ENCODE measurements at places on chromosomes 1 and 21.

GRCh38 chr1:215376544-215377264 is 190.4 kb upstream of the KCTD3 start:
- no peak for DNase-seq

GRCh38 chr1:35883635-35884101 is 659 bp downstream of the AGO1 start:
- peak; percentile 48 for DNase-seq

DNA sequence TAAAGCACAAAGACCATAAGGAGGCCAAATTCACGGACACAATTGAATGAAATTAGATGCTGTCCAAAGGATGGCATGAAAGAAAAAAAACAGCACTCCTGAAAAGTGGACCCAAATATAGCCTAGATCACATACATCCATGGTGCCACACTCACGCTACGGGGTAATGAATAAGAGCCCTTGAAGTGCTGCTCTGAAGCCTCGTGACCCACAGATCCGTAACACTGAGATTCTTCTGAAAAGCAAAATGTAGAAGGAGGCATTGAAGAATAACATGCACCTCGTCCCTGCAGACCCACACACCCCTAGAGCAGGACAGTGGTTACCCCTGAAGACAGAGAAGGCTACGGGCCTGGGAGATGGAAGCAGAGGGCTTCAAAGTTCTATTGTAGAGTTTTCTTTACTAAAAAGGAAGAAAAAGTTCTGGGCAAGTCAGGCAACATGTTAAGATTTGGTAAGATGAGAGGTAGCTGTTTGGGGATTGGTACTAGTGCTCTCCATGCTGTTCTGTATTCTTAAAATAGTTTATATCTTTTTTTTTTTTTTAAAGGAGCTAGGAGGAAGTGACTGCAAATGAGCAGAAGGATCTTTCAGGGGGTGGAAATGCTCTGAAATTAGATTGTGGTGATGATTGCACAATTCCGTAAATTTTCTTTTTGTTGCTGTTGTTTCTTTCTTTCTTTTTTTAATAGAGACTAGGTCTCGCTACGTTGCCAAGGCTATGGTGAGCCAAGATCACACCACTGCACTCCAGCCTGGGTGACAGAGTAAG is 4.1 kb upstream of the ITGB2 start:
- DNase-seq = no peak

DNA sequence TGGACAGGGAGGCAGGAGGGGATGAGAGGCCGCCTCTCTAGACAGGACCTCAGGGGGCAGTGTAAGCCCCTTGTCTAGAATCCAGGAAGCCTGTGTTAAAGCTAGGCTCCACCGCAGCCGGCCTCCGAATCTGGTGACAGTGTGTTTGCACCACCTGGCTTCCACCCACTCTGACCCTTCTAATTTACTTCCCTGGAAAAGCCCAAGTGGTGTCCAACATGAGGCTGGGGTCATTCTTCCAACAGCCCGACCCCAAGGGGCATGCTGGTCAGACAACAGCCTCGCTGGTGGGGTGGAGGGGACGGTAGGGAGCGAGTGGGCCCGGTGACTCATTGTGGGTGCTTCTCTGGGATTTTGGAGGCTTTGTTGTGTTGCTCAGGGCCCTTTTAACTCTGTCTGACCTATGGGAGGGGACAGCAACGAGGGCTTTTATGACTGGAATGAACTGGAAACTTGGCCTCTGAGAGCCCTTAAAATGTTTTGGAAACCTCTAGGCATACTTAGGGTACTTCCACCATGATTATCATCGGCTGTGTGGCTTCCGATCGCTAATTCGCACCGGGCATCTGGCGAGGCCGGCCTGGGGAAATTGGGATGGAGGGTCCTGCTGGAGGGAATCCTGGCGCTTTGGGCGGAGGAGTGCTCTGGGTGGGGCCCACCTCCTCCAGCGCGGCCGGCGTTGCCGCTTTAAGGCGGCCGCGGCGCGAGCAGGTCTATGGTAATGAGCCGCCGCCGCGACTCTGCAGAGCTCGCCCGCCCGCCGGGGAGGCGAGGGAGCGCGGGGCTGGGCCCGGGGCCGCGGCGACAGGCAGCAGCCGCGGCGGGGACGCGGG is at the start of gene CELSR2:
TSS of gene CELSR2 (plus strand) at position 743 of the 833 bp plus-strand sequence. CDS start 541 bp downstream, outside the sequence.
- peak; percentile 32 for DNase-seq

DNA sequence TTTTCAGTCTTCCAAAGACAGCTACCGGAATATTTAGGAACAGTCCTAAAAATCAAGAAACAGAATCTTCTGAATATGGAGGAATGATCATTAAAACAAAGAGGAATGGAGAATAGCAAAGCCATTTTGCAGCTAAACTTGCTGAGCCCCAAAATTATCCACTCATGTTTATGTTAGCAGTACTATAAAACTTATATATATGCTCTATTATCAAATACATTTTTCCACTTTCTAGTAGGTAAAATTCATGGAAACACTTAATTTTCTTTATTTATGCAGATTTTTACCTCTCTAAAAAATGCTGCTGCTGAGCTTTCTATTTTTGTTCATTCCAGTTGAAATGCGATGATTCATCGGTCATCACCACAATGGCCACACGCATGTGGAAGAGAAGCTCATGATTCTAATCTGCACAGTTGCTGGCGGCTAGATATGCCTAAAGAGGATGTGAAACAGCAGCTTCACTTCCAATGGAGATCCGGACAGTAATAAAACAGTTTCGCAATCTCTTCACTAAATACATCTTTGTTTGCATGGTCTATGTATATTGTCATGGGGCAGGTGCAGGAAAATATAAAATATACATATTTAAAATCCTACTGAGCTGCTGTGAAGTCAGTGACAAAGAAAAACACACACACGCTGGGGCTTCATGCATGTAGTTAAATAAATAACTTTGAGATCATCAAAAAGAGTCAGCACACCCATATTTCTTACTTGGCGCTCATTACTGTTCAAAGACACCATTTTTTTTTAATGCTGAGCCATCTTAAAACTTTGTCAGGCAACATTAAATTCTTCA is 292.2 kb downstream of the SMYD3 start:
- DNase-seq = no peak

GRCh38 chr1:182784556-182785171 is 4.9 kb upstream of the NPL start:
- peak; percentile 75 for DNase-seq

DNA sequence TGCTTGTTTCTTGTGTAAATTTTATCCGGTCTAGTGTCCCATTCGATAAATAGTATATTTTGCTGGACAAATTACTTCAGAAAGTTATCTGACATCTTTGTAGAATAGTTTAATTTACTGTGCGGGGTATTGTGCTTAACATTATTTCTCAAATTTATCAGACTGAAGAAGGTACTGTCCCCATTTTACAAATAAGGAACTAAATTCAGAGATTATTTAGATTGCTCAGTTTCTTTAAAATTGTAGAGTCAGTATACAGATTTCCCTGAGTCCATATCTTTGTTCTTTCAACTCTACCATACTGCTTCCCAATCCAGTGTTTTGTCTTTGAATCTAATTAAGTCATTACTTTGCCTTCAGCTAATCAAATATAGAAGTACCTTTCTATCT is 6.4 kb downstream of the ATP5PB start:
- no peak for DNase-seq

DNA sequence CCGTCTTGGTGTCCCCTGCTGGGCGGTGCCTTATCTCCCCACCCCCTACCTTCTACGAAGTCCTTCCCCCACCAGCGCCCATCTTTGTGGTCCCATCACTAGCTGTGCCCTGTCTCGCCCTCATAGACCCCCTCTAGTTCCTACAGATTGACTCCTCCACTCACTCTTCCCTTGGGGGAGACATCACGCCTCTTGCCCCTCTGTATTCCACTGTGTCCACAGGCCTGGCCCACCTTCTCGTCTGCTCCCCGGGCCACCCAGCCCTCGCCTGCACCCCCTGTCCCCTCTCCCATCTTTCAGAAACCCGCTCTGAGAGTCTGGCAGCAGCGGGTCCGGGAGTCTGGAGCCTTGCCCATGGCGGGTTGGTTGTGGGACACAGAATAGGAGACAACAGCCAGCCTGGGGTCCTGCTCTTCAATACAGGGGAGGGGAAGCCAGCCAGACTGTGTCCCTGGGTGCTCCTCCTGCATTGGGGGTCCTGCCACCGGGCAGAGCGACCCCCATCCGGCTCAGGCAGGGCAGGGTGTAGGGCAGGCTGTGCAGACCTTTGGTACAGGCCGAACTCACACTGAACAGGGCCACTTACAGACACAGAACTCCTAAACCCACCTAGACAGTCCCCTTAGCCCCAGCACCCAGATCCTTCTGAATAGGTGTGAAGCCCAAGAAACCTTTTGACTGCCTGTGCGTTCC is 1.1 kb downstream of the RNF187 start:
- peak; percentile 14 for DNase-seq

DNA sequence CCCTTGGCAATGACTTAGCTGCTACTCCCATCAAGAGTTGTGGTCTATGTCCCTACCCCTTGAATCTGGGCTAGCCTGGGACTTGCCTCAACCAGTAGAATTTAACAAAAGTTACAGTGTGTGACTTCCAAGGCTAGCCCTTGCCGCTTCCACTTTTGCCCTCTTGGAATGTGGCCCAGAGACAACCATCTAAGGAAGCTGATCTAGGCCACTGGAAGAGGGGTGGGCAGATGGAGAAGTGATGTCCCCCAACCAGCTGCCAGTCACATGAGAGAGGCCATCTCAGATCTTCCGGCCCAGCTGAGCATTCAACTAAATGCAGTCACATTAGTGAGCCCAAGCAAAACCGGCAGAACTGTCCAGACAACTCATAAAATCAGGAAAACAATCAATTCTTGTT is 115.1 kb downstream of the TOMM20 start:
- DNase-seq = no peak

DNA sequence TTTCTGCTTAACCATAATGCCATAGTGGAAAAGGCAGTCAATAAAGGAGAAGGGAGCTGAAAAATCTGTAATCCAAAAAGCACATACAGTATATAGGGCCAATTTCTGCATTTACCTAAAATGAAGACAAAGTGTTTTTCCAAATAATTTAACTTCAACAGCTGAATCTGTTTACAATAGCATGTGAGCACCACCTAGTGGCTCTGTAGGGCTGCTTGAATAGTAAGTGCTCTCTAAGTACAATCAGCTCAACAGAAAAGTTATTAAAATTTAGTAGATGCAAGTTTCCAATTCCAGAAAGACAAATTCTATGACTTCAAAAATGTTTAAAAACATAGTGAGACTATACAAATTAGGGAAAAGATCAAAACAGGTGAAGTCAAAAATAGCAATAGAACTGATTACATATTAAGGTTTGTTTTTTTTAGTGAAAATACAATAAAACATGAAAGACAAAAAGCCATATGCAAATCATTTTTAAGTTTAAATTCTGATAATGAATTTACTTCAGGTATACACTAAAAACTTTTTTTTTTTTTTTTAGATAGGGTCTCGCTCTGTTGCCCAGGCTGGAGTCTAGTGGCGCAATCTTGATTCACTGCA is 220.0 kb downstream of the SETD4 start:
- DNase-seq = peak; percentile 41

DNA sequence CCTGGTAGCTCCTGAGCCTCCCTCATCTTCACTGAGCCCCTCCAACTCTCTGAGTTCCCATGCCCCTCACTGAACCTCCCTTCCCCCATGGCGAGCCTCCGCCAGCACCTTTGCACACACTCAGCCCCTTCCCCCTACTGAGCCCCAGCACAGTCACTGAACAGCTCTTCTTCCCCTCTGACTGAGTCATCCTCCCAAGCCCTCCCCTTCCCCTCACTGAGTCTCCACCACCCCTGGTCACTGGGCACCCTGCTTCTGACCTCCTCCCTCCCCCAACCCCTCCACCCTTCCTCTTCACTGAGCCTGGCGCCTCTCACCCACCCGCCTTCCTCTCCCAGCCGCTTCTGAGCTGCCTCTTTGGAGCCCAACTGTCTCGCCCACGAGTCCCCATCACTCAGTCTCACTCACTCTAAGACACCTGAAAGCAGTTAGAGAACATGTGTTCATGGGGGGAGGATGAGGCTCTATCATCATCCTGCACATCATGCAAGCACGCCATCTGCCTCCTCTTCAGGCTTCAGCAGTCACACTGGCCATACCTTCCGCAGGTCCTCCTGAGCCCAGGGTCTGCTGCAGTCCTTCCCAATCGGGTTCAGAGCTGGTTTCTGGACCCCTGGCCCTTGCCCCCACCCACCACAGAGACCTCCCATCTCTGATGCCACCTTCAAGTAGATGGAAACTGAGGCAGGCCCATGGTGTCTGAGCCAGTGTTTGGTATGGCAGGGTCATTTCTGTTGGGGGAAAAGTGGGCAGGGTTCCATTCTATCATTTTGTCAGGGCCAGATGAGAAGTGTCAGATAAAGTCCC is 2.0 kb upstream of the TRNP1 start:
- DNase-seq = peak; percentile 72

Measured in NCI-H524 (cell line).